Upper lobe of right lung (tissue), 1 donor: ENCODE measurements at places on chromosomes 7 and 10. TPM values are rescaled to one million over a fixed set of nuclear protein-coding genes. Genes with fewer than 3 reads are reported as not detected.
A peak's percentile ranks its signal among the peaks of the same experiment; 100 is the strongest.

Gene AKR1C8
- 0.55 TPM for total RNA-seq

Gene CPVL
- 31.9 TPM for total RNA-seq

Gene CRPPA
- total RNA-seq, result 2.9 TPM

Gene ANXA8
- total RNA-seq, result 39.5 TPM

Gene NOS3
- 42.9 TPM for total RNA-seq

Gene ZNF783
- total RNA-seq, result 18.8 TPM

Gene SUN3
- total RNA-seq, result not detected

Gene ADARB2
- 1.2 TPM for total RNA-seq

Gene TFPI2
- total RNA-seq, result 7.1 TPM

DNA sequence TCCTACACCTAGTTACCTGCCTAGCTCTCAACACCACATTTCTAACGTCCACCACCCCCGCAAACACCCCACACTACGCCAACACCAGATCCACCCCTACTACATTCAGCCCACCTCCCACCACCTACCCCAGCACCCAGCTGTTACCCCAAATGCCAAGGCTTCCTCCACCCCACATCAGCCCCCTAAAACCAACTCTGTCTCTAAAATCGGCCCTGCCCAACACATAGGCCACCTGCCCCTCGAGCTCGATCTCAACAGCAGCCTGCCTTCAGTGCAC, 53.3 kb upstream of the SLF2 start:
- H3K4me1 ChIP-seq, result no peaks in the 10 kb centered on the region
- H3K4me3 ChIP-seq, result no peak overlapping the region
- no peaks in the 10 kb centered on the region for H3K36me3 ChIP-seq
- peaks cover 9% of the 10 kb centered on the region for H3K27me3 ChIP-seq
- no peak for DNase-seq

GRCh38 chr10:5545011-5545410, 20.2 kb downstream of the CALML3 start:
- peak overlapping the region; percentile 66 for H3K27ac ChIP-seq
- no peaks in the 10 kb centered on the region for H3K27me3 ChIP-seq
- H3K4me1 ChIP-seq, result peaks cover 39% of the 10 kb centered on the region
- H3K4me3 ChIP-seq, result no peak overlapping the region
- no peaks in the 10 kb centered on the region for H3K36me3 ChIP-seq

GRCh38 chr10:43939939-43940820, 291.5 kb upstream of the ZNF32 start:
- no peaks in the 10 kb centered on the region for H3K36me3 ChIP-seq
- no peak overlapping the region for H3K4me3 ChIP-seq
- DNase-seq, result peak; percentile 17
- H3K4me1 ChIP-seq, result no peaks in the 10 kb centered on the region
- no peaks in the 10 kb centered on the region for H3K27me3 ChIP-seq

GRCh38 chr10:95477175-95477520, 84.0 kb downstream of the SORBS1 start:
- H3K4me3 ChIP-seq, result no peak overlapping the region
- H3K36me3 ChIP-seq, result no peaks in the 10 kb centered on the region
- H3K27me3 ChIP-seq, result no peaks in the 10 kb centered on the region
- DNase-seq, result no peak
- peaks cover 43% of the 10 kb centered on the region for H3K4me1 ChIP-seq

DNA sequence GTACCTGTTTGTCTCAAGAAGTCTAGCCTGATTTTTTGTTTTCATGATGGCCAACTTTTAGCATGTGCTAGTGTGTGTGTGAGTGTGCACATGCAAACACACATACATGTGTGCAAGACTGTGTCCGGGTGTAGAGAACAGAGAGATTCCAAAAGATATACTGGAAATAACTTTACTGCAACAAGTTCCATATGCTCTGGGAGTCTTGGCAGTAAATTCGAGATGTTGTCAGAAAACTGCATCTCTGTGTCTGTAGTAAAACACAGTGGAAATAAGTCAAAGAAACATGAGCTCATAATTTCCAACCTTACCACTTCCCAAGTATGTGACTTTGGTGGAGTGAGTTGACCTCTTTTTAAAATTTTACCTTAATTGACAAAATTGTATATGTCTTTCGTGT, 950.8 kb upstream of the C7orf33 start:
- no peak for DNase-seq
- H3K27ac ChIP-seq, result no peak overlapping the region
- no peaks in the 10 kb centered on the region for H3K4me1 ChIP-seq
- H3K27me3 ChIP-seq, result no peaks in the 10 kb centered on the region

DNA sequence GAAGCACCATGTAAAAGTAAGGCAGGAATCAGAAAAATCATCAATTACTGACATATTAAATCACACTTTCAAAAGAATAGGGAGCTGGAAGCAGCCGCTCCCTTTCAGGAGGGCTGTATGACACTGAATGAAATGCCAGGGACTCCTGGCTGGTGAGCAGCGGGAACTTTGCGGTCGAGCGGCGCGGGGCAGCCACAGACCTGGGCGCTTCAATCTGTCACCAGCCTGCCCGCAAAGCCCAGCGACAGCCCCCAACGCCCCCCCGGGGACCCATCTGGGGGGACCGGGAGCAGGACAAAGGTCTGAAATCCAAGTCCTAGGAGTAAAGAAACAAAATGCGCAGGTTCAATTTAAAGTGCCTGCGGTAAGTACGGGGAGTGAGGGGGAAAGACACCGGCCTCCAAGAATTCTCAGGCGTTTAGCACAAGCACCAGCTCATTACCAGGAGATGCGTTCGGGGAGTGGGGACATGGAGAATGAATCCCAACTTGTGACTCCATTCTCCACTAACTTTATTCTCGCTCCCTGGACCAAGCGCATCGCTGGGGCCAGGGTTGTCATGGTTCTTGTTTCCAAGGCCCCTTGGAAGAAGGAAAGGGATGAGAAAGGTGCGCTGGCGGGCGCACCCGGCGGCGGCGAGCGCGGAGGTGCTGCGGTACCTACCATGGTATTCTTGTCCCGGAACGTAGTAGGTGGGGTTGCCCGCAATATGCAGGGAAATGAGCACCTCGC, 824 bp downstream of the RELN start:
- peak overlapping the region; percentile 33 for H3K4me3 ChIP-seq
- H3K4me1 ChIP-seq, result peaks cover 4% of the 10 kb centered on the region
- H3K27me3 ChIP-seq, result peaks cover 46% of the 10 kb centered on the region
- no peak for DNase-seq
- no peaks in the 10 kb centered on the region for H3K36me3 ChIP-seq

- no peaks in the 10 kb centered on the region for H3K27me3 ChIP-seq
- peaks cover 41% of the 10 kb centered on the region for H3K36me3 ChIP-seq
- DNase-seq, result no peak
- no peak overlapping the region for H3K4me3 ChIP-seq
- H3K4me1 ChIP-seq, result no peaks in the 10 kb centered on the region
These were observed 39.7 kb downstream of the TES start for GRCh38 chr7:116249969-116250553.

GRCh38 chr7:42233695-42234331, 3.2 kb downstream of the GLI3 start:
- no peak overlapping the region for H3K27ac ChIP-seq
- peaks cover 1% of the 10 kb centered on the region for H3K27me3 ChIP-seq
- H3K36me3 ChIP-seq, result no peaks in the 10 kb centered on the region

GRCh38 chr10:82213784-82214183, 338.8 kb downstream of the NRG3 start:
- no peak overlapping the region for H3K27ac ChIP-seq
- no peak for DNase-seq
- no peaks in the 10 kb centered on the region for H3K27me3 ChIP-seq

GRCh38 chr10:79487296-79488194, 24.8 kb upstream of the EIF5AL1 start:
- DNase-seq, result peak; percentile 71
- H3K36me3 ChIP-seq, result no peaks in the 10 kb centered on the region
- H3K4me3 ChIP-seq, result no peak overlapping the region
- no peaks in the 10 kb centered on the region for H3K27me3 ChIP-seq

DNA sequence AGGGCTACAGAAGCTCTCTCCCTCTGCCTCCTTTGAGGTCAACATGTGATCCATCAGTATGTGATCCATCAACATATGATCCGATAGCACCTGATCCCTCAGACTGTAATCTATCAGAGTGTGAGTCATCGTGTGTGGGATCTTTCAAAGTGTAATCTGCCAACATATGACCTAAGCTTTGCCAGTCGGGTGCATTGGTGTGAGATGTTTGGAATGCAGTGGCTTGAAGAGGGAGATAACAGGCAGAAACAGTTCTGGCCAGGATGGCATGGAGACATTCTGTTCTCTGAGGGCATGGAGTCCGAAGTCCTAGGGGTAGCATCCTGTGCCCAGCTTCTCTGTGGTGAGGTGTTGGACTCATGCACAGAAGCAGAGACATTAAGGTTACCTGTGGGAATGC, 217.7 kb upstream of the ETV1 start:
- no peaks in the 10 kb centered on the region for H3K27me3 ChIP-seq
- no peak overlapping the region for H3K27ac ChIP-seq
- no peak for DNase-seq
- H3K36me3 ChIP-seq, result no peaks in the 10 kb centered on the region
- H3K4me3 ChIP-seq, result no peak overlapping the region
- no peaks in the 10 kb centered on the region for H3K4me1 ChIP-seq

DNA sequence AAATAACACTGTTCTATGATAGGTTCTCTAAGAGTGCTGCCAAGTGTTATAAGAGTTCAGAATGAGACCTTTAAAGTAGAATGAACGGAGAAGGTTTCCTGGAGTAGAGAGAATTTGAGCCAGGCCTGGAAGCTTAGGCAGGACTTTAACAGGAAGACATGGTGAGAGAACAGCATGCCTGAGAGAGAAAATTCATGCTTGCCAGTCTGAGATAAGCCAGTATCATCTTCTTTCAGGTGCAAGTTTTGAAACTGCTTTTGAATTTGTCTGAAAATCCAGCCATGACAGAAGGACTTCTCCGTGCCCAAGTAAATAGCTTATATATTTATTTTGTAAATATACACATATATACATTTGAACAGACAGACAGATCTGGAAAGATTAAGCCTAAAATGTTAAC, 22.1 kb downstream of the ARMC10 start:
- no peaks in the 10 kb centered on the region for H3K4me1 ChIP-seq
- no peak for DNase-seq
- H3K36me3 ChIP-seq, result peaks cover 45% of the 10 kb centered on the region
- no peak overlapping the region for H3K27ac ChIP-seq

GRCh38 chr10:72812415-72812752, 81.2 kb upstream of the OIT3 start:
- H3K4me1 ChIP-seq, result no peaks in the 10 kb centered on the region
- H3K27ac ChIP-seq, result no peak overlapping the region
- no peak overlapping the region for H3K4me3 ChIP-seq
- H3K27me3 ChIP-seq, result no peaks in the 10 kb centered on the region
- no peak for DNase-seq

- DNase-seq, result no peak
- no peaks in the 10 kb centered on the region for H3K36me3 ChIP-seq
- H3K4me3 ChIP-seq, result no peak overlapping the region
- no peaks in the 10 kb centered on the region for H3K4me1 ChIP-seq
These were observed 493.1 kb upstream of the AKR1E2 start for GRCh38 chr10:4332764-4333458.

DNA sequence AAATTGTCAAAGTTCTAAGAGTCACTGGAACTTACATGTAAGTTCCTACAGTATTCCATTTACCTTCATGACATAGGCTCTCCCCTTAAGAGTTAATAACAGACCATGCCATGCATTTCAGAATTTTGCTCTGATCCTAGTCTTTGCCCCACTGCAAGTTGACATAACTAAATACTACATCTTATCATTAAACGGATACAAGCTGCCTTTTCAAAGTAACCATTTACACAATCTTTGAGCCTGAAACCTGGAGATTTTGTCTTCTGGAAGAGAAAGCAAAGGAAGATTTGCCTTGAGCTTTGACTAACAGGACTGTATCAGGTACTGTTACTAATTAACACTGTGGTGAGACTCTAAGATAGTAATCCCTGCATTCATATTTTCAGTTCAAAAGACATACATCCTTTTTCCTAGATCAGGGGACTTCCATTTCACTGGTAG, 9.3 kb upstream of the AKR1D1 start:
- H3K27me3 ChIP-seq, result no peaks in the 10 kb centered on the region
- no peak for DNase-seq
- no peaks in the 10 kb centered on the region for H3K36me3 ChIP-seq
- no peak overlapping the region for H3K4me3 ChIP-seq
- H3K27ac ChIP-seq, result no peak overlapping the region

GRCh38 chr10:28875549-28876081, 198.3 kb downstream of the BAMBI start:
- H3K36me3 ChIP-seq, result no peaks in the 10 kb centered on the region
- H3K4me3 ChIP-seq, result no peak overlapping the region
- H3K27me3 ChIP-seq, result no peaks in the 10 kb centered on the region
- no peak overlapping the region for H3K27ac ChIP-seq

- no peak for DNase-seq
- no peak overlapping the region for H3K27ac ChIP-seq
- H3K27me3 ChIP-seq, result no peaks in the 10 kb centered on the region
- H3K4me3 ChIP-seq, result no peak overlapping the region
These were observed 1.1 kb downstream of the ARMS2 start for GRCh38 chr10:122455376-122456079.

- no peak overlapping the region for H3K27ac ChIP-seq
- H3K36me3 ChIP-seq, result no peaks in the 10 kb centered on the region
- no peaks in the 10 kb centered on the region for H3K27me3 ChIP-seq
These were observed 71.9 kb upstream of the ADARB2 start for GRCh38 chr10:1809139-1809741.

- no peaks in the 10 kb centered on the region for H3K27me3 ChIP-seq
- H3K27ac ChIP-seq, result no peak overlapping the region
- no peaks in the 10 kb centered on the region for H3K4me1 ChIP-seq
- H3K36me3 ChIP-seq, result no peaks in the 10 kb centered on the region
- DNase-seq, result no peak
- H3K4me3 ChIP-seq, result no peak overlapping the region
These were observed 161.6 kb downstream of the NRCAM start for GRCh38 chr7:108294595-108294994.

DNA sequence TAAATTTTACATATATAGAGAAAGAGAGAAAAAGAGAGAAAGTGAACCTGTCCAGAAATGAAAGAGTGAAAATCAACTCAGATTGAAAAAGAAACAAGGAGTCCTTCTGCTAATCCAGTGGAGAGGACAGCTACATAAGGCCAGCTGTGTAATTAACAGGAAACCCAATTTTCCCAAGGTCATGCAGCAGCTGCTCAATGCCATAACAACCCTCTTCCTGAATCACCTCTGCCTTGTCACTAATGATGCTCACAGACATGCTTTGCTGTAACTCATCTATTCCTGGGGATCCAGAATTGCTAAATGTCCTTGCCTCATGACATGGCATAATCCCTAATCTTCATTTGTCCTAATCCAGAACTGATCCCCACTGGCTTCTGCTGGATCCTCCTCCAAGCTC, 288.6 kb downstream of the NEBL start:
- H3K4me3 ChIP-seq, result no peak overlapping the region
- H3K36me3 ChIP-seq, result no peaks in the 10 kb centered on the region
- H3K4me1 ChIP-seq, result no peaks in the 10 kb centered on the region
- H3K27me3 ChIP-seq, result no peaks in the 10 kb centered on the region
- H3K27ac ChIP-seq, result no peak overlapping the region
